KG1 (cell line): ENCODE measurements at places on chromosomes 12 and 14.

DNA sequence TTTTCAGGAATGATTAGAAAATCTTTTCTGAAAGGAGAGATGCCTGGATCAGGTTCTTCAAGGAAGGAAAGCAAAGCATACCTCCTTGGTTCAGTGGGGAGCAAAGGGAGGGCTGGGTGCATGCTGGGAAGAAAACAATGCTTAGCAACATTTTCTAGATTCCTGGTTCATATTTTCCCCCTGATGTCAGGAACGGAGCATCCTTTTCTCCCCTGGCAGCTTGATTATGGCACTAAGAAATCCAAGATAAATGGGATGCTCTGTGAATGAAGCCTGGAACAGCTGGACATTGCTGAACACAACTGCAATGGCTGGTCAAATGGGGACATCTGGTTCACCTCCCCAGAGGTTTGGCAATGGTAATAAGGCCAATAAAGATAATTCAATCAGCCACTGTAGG lies 50.9 kb downstream of the KCNA5 start:
- DNase-seq = no peak

- DNase-seq = no peak
Observed at GRCh38 chr12:38930990-38931389, 25.6 kb upstream of the CPNE8 start.

DNA sequence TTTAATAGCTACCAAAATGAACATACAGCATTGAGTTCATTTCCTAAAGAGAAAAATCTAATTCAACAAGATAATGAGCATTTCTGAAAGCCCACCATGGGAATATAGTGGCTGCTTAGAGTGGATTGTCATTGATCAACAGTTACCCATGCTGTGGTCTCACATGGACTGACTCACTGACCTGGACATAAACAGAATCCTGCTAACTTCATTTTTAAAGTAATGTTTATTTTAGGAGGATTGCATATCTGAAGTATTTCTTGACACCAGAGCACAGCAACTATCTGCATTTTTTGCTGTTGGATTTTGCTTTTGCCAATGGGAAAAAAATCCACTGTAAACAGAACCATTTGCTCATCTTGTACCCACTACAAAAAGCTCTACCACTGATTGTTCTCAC lies 71.7 kb downstream of the KCNC2 start:
- DNase-seq = no peak

GRCh38 chr12:90839346-90839745 lies 115.6 kb downstream of the CCER1 start:
- DNase-seq = no peak

- no peak for DNase-seq
Observed at GRCh38 chr12:113899561-113900471, 66.3 kb downstream of the RBM19 start.
